NCI-H2171 treated with DMSO at 0.1 percent for 48 hours (cell line): ENCODE measurements at places on chromosomes 11 and 22.

DNA sequence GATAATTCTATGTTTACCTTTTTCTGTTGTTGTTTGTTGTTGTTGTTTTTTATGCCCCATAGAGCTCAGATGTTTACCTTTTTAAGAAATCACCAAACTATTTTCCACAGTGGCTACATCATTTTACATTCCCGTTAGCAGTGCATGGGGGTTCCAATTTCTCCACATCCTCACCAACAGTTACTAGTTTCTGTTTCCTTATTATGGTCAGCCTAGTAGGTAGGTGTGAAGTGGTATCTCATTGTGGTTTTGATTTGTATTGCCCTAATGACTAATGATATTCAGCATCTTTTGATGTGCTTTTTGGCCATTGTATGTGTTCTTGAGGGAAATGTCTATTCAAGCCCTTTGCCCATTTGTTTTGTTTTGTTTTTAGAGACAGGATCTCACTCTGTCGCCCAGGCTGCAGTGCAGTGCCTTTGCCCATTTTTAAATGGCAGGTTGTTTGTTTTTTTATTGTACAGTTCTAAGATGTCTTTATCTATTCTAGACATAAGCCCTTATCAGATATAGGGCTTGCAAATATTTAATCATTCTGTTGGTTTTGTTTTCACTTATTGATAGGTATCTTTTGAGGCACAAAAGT is 27.5 kb downstream of the CHEK2 start:
- DNase-seq: no peak

- DNase-seq: no peak
Measured at GRCh38 chr11:130312046-130312445, 2.7 kb downstream of the ZBTB44 start.

DNA sequence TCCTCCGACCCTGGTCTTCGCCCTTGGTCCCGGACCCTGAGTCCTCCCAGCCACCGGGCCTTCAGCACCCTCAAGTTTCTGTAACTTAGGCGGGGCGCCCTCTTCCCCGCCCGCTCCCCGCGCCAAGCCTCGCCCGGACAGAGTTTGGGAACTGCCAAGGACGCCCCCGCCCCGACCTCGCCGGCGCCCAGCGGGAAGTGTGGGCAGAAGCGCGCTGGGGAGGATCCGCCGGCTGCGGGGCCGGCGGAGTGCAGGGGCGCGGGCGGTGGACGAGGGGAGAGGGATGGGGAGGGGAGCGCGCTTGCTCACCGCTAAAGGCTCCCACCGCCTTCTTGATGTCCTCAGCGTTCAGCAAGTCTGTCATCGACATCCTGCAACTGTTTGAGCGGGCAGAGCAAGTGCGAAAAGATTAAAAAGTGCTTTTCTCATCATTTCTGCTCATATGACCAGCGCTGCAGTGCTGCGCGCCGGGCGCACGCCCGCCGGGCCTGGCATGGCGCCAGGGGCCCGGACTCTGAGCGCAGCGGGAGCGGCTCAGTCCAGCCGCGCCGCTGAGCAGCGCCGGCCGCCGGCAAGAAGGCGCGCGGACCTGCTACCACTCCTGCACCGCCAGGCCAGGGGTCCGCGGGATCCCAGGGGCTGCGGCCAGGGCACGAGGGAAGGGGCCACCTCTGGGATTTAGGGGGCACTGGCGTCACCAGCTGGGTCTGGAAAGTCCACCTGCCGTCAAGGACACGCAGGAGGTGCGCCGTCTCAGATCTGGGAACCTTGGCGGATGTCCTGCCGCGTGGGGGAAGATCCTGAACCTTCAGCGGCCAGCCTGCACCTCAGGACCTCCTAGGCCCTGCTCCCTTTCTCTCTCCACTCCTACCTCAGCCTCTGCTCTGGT is at the start of gene PVALB:
PVALB (minus strand) TSS at position 400 of the 889 bp plus-strand sequence; CDS start at position 370, 30 bp downstream.
- DNase-seq: peak; percentile 10

DNA sequence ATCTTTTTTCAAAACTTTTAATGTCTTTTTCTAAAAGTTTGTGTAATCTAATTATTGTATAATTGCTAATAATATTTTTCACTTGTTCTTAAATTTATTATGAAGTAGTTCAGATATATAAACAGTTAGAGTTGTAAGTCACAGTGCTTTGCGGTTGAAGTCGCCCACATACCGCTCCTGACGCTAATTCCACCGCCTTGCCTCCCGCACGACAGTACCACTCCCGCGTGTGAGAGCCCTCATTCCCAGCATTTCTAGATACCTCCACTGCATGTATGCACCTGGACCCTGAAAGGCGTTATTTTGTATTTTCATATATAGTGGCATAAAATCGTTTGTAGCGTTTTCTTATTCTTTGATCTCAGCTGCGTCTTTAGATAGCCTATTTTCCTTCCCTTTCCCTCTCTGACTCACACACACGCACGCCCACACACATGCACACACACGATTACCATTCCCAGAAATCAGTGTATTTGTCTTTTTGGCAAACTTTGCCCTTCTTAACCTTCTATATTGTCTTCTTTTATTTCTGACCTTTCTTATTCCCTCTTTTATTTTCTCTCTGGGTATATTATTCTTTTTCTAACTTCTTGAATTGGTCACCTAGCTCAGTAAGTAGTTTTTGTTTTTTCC is 56.4 kb upstream of the PITPNB start:
- no peak for DNase-seq

GRCh38 chr22:44683237-44683636 is 18.8 kb upstream of the PRR5 start:
- DNase-seq: no peak
